ENCODE measurements at places on chromosomes 16 and 17. TPM values are rescaled to one million over a fixed set of nuclear protein-coding genes. Genes with fewer than 3 reads are reported as not detected.

The TTYH2 gene
- polyA plus RNA-seq, result 4.3 TPM

The PROCA1 gene
- 0.51 TPM for polyA plus RNA-seq

The EPX gene
- not detected for polyA plus RNA-seq

DNA sequence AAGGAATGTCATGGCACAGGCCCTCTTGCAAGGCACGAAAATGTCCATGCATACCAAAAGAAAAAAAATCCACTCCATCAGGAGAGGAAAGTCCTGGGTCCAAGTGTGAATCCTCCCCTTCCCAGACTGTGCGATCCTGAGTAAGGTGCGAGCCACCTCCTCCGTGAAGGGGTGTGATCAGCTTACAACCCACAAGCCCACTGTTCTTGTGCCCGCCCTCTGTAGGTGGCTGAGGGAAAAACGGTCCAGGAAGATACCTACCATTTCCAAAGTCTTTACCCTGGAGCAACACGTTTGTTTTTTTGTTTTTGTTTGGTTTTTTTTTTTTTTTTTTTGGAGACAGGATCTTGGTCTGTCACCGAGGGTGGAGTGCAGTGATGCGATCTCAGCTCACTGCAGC, 116.5 kb downstream of the ZNF423 start:
- no peak for DNase-seq

- peak; percentile 60 for DNase-seq
Measured at GRCh38 chr17:60506312-60506711, 19.7 kb downstream of the APPBP2 start.

DNA sequence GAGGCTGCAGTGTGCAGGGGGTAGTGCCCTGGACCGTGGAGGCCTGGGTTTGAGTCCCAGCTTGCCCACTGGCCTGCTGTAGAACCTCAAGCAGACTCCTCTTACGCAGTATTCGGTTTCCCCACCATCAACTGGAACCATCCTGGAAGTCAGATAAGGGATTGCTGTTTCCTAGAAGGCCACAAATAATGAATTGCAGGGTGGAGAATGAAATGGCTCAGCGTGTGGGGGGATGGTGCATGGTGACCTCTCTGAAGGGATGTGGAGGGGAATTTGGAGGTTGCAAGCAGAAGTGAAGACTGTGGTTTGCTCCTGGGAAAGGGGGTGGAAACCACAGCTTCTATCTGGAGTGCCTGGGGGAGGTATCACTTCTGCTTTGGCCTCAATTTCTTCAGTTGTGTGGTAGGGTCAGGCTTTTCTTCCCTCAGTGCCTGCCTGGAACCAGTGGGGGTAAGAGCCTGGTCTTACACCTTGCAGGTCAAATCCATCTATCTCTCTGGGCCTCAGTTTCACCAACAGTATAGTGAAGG, 1.7 kb downstream of the ADGRG5 start:
- no peak for DNase-seq

- no peak for DNase-seq
Measured at GRCh38 chr17:50653738-50654137, 19.1 kb downstream of the ABCC3 start.

GRCh38 chr17:14972844-14973243, 292.3 kb downstream of the PMP22 start:
- DNase-seq, result no peak

The TPSG1 gene
- not detected for polyA plus RNA-seq

The TEKT5 gene
- 0.15 TPM for polyA plus RNA-seq

The CDYL2 gene
- 2.9 TPM for polyA plus RNA-seq

The TAC4 gene
- polyA plus RNA-seq, result not detected

The EFNB3 gene
- polyA plus RNA-seq, result 7.7 TPM

- no peak for DNase-seq
Measured at GRCh38 chr17:41421116-41421515, 3.3 kb downstream of the KRT37 start.

- no peak for DNase-seq
Measured at GRCh38 chr16:67000384-67001351, 12.3 kb downstream of the CES4A start.

The ABCA10 gene
- polyA plus RNA-seq, result 0.58 TPM

- DNase-seq, result no peak
Measured at GRCh38 chr16:9913604-9914326, 268.5 kb downstream of the GRIN2A start.

The HOXB13 gene
- polyA plus RNA-seq, result not detected

- no peak for DNase-seq
Measured at GRCh38 chr17:40562838-40563219, 2.4 kb downstream of the CCR7 start.

GRCh38 chr16:84851192-84852127, 31.7 kb downstream of the CRISPLD2 start:
- DNase-seq, result peak; percentile 81

The VTN gene
- polyA plus RNA-seq, result 0.53 TPM

GRCh38 chr16:67541391-67542263, 13.0 kb downstream of the RIPOR1 start:
- DNase-seq, result no peak

GRCh38 chr17:44933824-44934744, 13.5 kb downstream of the KIF18B start:
- DNase-seq, result no peak

The CA4 gene
- polyA plus RNA-seq, result not detected

GRCh38 chr16:5903153-5903552, 805.6 kb upstream of the EEF2KMT start:
- no peak for DNase-seq

- DNase-seq, result no peak
Measured at GRCh38 chr16:73311857-73312723, 264.2 kb upstream of the ZFHX3 start.

DNA sequence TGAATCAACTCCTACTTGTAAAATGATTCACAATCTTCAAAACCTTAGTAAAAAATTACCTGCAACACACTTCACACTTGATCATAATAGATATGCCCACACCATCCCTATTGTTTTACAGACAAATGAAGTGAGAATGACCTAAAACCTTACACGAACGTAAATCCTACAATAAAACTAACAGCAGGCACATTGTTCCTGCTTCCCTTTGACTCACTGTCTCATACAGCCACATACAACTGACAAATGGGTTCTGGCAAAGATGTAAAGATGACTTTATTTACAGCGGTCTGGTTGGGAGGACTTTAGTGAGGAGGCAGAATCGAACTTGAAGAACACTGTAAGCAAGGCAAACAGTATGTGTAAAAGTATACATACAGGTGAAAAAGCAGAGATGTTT, 188.7 kb downstream of the MYO1D start:
- no peak for DNase-seq

The OMG gene
- 1.8 TPM for polyA plus RNA-seq

The KRT40 gene
- polyA plus RNA-seq, result not detected

- DNase-seq, result no peak
Measured at GRCh38 chr17:78137392-78138203, 7.0 kb downstream of the TMC8 start.

- DNase-seq, result no peak
Measured at GRCh38 chr17:8843344-8843743, 24.1 kb downstream of the PIK3R6 start.

DNA sequence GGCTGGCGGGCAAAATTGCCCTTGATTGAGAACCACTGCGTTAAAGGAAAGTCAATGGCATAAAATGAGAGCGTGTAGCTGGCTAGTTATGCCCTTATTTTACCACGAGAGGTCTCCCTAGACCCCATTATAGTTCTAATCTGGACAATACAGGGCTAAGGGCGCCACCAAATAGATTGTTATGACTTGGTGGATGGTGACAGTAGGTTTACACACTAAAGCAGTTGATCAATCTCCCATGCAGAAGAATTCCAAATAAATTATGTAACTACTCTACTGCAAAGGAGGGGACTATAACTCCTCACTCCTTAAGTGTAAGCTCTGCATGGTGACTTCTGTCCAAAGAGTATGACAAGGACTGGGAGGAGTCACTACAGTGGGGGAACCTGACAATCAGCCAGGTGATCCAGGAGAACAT, 20.4 kb upstream of the YPEL2 start:
- no peak for DNase-seq

The ALOXE3 gene
- polyA plus RNA-seq, result 0.05 TPM

The KRT13 gene
- polyA plus RNA-seq, result not detected

DNA sequence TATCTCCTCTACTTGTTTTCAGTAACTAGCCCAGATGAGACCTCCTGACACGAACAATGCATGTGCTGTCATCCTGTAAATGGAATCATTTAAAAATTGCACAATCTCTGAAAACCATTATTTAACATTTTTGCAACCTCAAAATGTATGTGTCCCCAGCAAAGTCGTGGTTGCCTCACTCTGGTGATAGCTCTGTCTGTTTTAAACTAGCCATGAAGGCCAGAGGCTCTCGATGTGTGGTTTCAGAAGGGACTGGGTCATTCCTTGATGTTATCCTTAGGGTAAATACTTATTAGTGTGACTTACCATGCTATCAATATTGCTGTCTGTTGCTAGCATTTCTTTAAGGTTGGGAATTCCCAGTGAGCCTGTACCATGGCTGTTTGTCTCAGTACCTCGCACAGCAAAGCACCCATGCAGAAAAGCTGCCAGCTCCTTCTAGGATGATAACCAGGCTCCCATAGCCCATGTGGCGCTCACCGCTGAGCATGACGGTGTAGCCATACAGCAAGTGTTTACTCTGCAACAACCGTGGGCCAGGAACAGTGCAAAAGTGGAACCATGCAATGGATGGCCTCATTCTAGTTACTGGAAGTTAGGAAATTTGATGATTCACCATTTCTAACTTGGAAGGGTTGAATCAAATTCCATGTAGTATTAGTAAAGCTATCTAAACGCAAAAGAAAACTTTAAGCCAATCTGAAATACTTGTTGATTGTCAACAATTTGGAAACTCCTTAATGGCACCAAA, 2.9 kb upstream of the PGS1 start:
- peak; percentile 88 for DNase-seq

The ITGA3 gene
- polyA plus RNA-seq, result 39.9 TPM

Data from AG04450 (cell line).